ENCODE measurements at places on chromosomes 2 and 18. TPM values are rescaled to one million over a fixed set of nuclear protein-coding genes. Genes with fewer than 3 reads are reported as not detected.

- no peak for DNase-seq
These were observed 140.9 kb downstream of the CAPN13 start for GRCh38 chr2:30666266-30666874.

Gene CERS6
- total RNA-seq: 67.4 TPM

Gene LMAN1
- total RNA-seq: 110 TPM

DNA sequence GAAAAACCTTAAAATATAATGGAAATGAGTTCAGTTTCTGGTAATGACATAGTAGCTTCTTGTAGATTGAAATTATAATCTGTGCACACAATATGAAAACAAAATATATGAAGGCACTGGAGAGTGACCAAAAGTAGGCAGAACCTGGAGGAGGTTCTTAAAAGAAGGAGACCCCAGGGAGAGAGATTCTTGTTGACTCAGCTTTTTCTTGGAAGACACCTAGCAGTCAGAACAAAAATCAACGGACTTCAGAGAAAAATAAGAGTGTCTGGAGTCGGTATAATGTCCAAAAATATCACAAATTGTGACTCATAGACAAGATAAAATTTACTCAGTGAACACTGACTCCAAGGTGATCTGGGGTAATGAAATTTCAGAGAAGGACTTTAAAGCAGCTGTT lies 286.5 kb downstream of the CCDC178 start:
- DNase-seq: no peak

GRCh38 chr2:185531721-185532120 lies 206.9 kb upstream of the FSIP2 start:
- no peak for DNase-seq

Gene PAX8
- 0.13 TPM for total RNA-seq

Gene MTERF4
- total RNA-seq: 53.7 TPM

Gene TMEM169
- 0.71 TPM for total RNA-seq

- no peak for DNase-seq
These were observed 25.4 kb downstream of the FBLN7 start for GRCh38 chr2:112163541-112163981.

Gene DYNAP
- not detected for total RNA-seq

GRCh38 chr2:15069149-15069548 lies 436.6 kb downstream of the LRATD1 start:
- no peak for DNase-seq

- no peak for DNase-seq
These were observed 830.6 kb downstream of the SLC4A3 start for GRCh38 chr2:220458051-220458450.

Gene COL3A1
- 7,584 TPM for total RNA-seq

- DNase-seq: peak; percentile 56
These were observed 52.0 kb downstream of the CYBRD1 start for GRCh38 chr2:171574149-171574795.

- DNase-seq: no peak
These were observed 50.7 kb downstream of the MYO7B start for GRCh38 chr2:127586136-127586535.

Gene TSGA10
- total RNA-seq: 11.3 TPM

Gene MATN3
- 2.1 TPM for total RNA-seq

DNA sequence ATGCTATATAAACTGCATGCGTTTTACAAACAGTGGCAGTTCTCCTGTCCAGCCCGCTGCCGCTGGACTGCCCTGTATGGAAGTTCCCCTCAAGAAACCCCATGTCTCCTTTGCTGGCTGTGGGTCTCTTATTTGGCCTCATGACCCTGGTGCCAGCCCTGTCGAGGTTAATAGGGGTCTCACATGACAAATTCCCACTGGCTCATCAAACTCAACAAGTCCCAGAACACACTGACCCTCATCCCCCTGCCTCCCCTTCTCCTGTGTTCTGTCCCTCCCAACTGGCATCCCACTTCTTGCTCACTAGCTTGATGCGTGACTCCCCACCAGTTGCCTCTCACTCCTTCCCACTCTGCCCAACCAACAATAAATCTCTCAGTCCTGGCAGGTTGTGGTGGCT lies 137.6 kb upstream of the HS6ST1 start:
- DNase-seq: no peak

DNA sequence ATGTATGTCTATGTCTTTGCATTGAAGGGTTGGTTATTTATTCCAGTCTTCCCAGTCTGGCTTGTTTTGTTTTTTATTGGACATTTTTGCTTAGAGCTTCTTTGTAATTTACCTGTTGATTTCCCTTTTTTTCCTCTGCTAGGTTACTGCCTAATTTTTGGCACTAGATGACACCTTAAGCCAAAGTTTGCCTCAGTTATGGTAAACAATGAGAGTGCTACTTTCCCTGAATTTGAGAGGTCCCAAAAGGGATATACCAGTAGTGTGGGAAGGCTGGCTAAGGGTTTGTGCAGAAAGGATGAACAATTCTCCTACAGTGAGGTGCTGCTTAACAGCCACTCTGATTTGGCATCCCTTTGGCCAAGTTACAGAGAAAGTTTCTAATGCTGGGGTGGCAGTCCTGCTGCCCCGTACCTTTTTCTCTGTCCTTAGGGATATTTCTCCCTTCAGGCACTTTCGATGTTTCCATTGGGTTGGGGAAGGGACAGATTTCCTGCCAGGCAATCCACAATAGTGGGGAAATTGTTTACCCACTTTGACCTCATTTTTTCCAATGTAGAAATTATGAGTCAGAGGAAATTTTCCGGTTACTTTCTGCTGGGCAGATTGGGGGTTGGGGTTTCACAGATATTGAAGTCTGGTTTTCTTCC lies 354.9 kb downstream of the PTPRM start:
- no peak for DNase-seq

Gene PAIP2B
- 10.3 TPM for total RNA-seq

DNA sequence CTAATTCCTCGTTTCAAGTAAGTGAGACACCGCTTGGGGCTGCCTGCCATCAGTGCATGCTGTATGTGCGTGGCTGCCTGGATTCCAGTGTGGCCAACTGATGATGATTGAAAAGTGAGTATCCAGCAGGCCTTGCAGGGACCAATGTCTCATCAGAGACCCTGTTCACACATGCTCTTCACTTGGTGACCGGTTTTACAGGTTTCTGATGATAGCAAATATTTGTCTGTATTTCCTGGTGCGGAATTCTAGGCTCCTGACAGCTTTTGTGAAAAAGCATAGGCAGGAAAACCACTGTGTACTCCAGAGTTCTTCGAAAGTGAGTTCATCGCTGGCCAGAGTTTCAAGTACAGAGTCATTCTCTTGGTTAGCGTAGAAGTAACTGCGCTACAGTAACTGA lies 13.8 kb upstream of the YWHAQ start:
- no peak for DNase-seq

- no peak for DNase-seq
These were observed 35.3 kb upstream of the NPAS2 start for GRCh38 chr2:100784681-100785080.

- no peak for DNase-seq
These were observed 28.9 kb downstream of the CELF4 start for GRCh38 chr18:37536656-37537055.

All from mesothelial cell of epicardium (in vitro differentiated cells).